ENCODE measurements at places on chromosomes 2 and 18.

DNA sequence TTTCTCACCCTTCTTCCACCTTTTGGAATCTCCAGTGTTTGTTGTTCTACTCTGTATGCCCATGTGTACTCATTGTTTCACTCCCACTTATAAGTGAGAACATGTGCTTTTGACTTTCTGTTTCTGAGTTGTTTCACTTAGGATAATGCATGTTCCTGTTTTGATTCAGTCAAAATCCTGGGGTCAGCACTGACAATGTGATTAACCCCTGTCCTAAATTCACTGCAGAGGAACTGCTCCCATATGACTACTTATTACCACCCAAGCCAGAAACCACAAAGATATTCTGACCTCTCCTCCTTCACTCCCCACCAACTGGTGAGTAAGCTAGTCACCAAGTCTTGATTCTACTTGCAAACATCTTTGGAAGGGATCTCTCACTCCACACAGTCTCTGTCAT, 251.4 kb upstream of the TCF4 start:
- no peak for DNase-seq

DNA sequence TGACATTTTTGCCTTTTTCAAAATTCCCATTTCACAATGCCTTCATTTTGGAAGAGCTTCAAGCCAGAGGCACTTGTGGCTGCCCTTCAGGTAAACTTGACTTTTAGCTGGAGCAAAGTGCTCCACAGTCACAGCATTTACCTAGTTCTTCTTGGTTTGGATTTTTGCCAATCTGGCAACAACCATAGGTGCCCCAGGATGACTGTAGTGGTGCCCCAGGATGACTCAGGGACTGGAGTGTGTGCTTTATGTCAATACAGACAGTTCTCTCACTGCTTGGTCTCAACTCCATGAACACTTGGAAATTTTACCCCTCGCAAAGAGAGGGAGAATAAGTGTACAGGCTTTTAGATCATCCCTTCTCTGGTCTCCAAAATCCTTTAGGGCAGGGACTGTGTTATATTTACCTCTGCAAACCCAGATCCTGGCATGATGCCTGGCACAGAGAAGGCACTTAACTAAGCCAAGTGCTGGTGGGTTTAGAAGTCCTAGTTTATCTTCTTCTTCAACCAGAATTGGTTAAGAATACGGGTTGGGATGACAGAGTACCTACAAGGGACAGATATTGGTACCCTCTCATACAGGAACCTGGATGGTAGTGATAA, 15.3 kb upstream of the PTPN4 start:
- DNase-seq = no peak

- DNase-seq = no peak
Observed at GRCh38 chr2:171210864-171211431, 50.3 kb upstream of the TLK1 start.

GRCh38 chr2:68336192-68336591, 16.4 kb upstream of the CNRIP1 start:
- DNase-seq = no peak

DNA sequence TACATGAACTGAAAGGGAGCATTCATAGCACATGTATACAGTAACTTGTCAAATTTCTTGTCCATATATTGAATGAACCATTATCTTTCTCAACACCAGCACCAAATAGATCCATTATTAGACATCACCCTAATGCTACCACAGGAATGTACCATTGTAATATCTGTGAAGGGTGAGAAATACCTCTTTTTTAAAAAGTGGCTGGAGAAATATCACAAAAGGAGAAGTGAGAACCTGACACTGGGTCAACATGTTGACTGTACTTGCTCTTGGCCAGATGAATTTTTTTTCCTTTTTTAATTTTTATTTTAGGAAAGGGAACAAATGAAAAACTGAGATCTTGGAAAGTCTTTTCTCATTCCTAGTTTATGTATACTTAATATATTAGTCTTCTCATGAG, 63.5 kb downstream of the CAVIN2 start:
- no peak for DNase-seq

All from neuronal stem cell (in vitro differentiated cells).